RWPE2 (cell line): ENCODE measurements at places on chromosomes 13 and 19.

DNA sequence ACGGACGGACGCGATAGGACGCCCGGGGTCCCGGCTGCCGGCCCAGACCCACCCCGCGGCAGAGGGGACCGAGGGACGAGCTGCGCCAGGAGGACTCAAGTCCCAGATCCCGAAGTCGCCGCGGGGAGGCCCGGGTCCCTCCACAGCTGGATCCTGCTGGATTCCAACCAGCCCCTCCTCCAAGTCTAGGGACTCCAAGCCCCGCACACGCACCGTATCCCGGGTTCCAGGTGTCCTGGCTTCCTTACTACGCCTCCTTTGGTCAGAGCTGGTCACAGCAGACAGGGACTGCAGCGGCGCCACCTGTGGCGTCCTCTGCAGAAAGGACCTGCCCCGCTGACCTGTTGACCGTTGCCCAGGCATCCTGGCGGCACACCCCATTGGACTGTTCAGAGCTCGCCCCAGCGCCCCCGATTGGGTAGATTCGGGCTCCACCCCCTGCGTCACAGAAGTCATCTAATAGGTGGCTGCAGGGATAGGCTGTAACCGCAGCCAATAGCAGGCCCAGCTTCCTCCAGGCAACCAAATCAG lies 29.0 kb upstream of the ZNF709 start:
- peak; percentile 54 for DNase-seq

GRCh38 chr19:10812902-10813404 lies 23.1 kb downstream of the TMED1 start:
- DNase-seq: no peak

DNA sequence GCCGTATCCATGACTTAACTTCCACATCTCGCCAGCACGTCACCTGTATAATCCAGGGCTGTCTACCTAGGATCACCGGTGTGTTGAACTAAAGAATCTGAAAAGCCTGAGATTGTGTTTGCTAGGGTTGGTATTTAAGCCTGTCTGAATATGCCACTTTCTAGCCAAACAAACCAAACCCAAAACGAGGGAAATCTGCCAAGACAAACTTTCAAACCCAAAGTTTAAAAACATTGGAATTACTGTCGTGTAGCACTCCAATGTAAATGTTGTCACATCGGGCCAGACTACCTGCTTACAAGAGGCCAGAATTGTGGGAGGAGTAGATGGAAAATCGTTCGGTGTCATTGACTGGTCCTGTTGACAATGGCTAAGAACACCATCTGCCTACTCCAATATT lies 747.8 kb downstream of the EFNB2 start:
- no peak for DNase-seq

- DNase-seq: no peak
Measured at GRCh38 chr19:46022431-46023310, at the start of gene PGLYRP1. PGLYRP1 (minus strand) TSS chr19:46023053; CDS start chr19:46023021, 32 bp downstream.

GRCh38 chr13:35389535-35389934 lies 87.0 kb downstream of the MAB21L1 start:
- no peak for DNase-seq

DNA sequence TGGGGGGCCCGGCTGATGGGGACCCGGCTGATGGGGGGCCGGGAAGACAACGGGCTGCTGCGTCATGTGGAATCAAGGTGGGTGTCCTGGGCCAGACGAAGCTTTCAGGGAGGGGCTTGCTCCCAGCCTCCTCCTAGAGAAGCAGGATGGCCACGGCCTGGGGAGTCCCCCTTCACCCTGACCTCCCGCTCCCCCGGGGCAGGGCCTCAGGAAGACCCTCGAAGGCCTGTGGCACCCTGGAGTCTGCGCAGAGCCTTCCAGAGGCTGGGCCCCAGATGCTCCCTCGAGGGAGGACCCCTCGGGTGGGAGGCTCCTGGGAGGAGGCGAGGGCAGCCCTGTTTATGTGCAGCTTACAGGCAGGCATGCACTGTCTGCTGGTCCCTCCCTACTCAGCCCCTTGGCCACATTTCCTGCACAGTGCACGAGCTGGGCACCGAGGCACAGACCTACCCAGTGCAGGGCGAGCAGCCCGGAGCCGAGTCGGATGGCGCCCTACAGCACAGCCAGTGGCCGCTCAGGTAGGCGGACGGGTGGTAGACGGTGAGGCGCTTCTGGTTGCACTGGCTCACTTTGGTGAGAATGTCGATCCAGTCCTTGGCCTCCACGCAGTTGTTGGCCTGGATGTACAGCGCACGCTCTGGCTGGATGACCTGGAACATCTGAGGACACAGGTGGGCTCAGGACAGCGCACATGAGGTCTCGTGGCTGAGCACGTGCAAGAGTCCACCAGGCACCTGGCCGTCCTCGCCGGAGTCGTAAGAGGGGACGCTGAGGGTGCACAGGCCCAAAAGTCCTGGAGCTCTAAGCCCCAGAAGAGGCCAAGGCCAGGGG lies 22.4 kb upstream of the C13orf46 start:
- peak; percentile 56 for DNase-seq

GRCh38 chr13:111961236-111961635 lies 105.7 kb upstream of the SOX1 start:
- no peak for DNase-seq

GRCh38 chr19:1651568-1652291 lies 685 bp downstream of the TCF3 start:
- DNase-seq: no peak

GRCh38 chr19:42606660-42607351 lies 12.1 kb upstream of the CEACAM8 start:
- no peak for DNase-seq

GRCh38 chr13:87884884-87885283 lies 213.7 kb downstream of the SLITRK5 start:
- DNase-seq: no peak

DNA sequence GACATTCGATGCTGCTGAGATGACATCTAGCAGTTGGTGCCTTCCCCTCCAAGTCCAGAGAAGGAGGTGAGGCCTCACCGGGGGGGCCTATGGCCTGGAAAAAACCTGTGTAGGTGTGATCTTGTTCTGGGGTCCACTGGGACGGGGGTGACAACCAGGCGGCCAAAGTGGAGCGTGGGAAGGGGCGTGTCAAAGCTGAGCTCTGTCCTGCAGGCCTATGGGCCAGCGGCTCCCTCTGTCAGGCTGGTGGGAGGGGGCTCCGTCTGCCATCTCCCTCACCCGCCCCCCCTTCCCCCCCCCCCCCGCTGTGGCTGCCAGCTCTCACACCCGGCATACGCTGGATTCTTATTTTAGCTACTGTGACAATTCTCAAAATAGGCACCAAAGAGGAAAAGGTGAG lies 56.7 kb upstream of the UQCRFS1 start:
- DNase-seq: no peak
